Activated CD4-positive, alpha-beta T cell treated with anti-CD3 and anti-CD28 coated beads, Interleukin-2, amount 50 U/mL, for 24 hours (primary cell): ENCODE measurements at places on chromosomes 1 and 21.

DNA sequence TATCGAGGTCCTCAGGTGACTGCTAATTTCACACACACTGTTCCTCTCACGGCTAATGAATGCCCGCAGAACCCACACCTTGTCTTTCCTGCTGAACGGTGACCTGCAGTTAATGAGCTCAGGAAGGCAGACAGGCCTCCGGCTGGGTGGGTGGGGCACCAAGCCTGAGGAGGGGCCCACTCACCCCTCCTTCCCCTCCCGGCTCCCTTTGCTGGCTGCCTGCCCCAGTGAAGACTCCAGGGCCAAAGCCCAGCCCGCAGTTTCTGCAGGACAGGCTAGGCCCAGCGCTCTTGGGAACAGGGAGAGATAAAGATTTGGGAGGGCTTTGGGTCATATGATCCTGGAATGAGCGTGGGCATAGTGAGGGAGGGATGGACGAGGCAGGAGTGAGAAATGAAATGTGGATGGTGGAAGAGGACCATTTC, 26.4 kb downstream of the FOXO6 start:
- no peak for DNase-seq

DNA sequence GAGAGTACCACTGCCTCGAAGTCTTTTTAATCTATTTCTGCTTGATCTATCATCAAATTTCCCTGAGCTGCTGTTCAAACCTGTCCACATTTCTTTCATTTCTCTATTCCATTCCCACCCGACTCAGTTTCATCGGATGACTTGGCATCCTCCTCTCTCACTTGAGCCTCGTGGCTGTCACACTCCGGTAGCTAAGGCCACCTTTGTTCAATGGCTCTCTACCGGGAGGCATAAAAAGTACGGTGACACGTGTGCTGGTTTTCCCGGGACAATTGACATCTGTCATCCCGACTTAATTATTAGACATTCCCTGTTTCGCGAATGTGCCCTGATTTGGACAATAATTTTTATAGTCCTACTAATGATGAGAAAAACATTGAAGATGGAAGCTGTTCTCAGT, 22.6 kb downstream of the MIS18A start:
- no peak for DNase-seq

DNA sequence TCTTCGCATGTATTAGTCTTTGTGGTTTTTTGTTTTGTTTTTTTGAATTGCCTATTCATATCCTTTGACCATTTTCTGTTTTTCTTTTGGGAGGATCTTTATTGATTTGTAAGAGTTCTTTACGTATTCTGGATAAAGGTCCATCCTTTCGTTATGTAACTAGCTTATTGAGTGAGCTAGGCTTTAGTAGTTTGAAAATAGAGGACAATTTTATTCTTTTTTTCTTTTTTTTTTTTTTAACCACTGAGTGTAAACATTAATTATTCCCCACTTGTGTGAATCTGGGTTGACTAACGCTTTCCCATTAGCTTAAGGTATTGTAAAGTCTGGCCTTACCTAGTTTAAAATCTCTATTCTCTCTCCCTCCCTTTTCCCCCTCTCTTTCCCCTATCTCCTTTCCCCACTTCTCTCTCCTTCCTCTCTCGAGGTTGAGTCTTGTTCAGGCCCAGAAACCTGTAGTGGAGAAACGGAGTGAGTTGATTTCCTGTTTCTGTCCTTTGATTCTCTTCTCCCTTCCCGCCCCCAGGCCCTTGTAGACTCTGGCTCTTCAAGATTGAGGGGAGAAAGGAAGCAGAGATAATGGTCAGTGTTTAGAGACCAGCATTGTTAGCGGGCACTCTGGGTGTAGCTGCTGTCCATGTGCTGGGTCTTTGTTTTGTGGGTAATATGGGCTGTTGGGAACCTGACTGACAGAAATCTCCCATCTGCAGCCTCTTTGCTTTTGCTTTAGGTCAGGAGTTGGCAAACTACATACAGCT, 1.5 kb downstream of the MORC3 start:
- DNase-seq: no peak

DNA sequence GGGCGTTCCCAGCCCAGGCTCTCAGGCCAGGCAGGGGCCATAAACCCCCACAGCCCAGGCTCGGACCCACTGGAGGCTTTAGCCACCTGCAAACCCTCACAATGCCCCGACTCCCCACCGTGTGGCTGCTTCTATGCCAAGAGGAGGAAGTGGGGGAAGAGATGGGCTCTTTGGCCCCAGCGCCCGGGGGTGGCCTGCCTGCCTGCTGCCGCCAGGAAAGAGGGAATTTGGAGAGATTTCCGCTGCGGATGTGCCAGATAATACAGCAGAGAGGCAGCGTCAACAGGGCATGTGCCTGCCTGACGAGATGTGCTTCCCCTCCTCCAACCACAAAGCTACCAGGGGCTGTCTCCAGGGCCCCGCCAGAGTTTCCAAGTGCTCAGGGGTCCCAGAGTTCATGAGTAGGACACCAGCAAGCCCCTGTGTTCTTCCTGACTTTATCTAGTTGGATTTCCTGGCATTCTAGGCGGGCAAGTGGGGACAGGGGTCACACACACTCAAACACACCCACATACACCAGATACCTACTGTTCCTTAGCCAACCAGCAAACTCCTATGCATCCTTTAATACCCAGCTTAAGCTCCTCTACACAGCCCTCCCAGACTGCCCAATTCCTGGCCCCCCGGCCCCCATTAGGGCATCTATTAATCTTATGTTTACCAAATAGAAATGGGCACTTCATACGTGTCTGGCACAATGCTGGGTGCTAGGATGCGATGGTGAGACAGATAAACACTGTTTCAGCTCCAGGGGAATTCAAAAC, 14.1 kb downstream of the EPHA2 start:
- no peak for DNase-seq

GRCh38 chr1:21301794-21302440, 11.7 kb upstream of the ECE1 start:
- DNase-seq: no peak

DNA sequence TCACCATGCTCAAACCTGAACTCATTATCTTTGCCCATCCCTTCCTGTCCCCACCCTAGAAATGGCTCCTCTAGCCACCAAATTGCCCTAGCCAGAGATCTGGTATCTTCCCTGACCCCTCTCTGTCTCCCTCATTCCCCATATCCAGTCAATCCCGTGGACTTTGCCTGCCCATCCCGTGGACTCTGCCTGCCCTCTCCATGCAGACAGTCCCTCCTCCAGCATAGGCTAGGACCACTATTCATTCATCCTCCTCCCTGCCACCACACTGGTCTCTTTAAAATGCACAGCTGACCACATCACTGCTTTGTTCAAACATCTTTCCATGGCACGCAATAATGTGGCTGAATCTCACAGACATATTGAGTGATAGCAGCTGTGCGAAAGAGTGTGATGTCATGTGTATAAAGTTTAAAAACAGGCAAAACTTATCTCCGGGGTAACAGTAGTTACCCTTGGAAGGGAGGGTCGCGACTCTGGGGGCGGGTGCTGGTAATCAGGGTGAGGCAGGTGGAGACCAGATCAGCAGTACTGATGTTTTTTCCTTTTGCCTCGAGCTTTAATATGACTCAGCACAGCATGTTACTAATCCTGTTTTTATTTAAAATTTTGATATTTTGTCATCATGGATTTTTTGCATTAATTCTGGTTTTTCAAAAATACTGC, 4.8 kb upstream of the SLC2A1 start:
- DNase-seq: no peak

GRCh38 chr1:165161130-165161529, 195.4 kb downstream of the LMX1A start:
- no peak for DNase-seq

DNA sequence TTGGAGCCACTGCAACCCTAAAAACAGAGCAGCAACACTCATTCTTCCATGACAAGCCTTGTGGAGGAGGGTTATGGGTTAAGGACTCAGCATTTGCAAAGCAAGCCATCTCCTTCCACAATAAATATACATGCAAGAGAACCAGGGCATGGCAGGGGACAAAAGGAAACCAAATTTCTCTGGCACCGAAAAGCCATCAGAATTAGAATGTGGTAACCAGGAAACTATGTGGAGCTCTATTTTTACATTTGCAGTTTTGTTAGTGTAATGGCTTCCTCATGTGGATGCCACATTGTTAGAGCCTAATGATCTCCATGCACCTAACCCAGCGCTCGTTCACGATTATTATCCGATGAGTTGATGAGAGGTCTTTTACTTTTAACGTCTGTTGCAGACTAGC, 91.7 kb downstream of the NAV1 start:
- DNase-seq: no peak

- no peak for DNase-seq
Observed at GRCh38 chr1:161952607-161953172, 71.0 kb downstream of the OLFML2B start.

GRCh38 chr1:223219846-223220610, 77.0 kb upstream of the TLR5 start:
- no peak for DNase-seq

GRCh38 chr21:34520764-34521508, 8.9 kb upstream of the KCNE1 start:
- DNase-seq: no peak

GRCh38 chr1:168134642-168135041, 2.1 kb downstream of the GPR161 start:
- no peak for DNase-seq

DNA sequence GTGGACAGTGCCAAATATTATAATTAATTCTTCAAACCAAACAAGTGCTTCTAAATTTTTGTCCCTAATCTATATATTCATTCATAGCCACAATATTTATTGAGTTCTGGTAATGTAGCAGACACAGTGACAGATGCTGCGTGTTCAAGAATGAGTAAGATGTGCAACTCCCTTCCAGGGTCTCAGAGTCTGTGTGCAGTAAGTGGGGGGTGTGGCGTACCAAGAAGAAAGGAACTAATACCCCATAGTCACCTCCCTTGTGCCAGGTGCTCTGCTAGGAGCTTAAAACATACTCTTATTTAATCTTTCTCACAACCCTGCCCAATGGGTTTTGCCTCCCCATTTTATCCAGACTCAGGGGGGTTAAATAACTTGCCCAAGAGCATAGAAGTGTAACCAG, 358.7 kb downstream of the BARHL2 start:
- no peak for DNase-seq

GRCh38 chr1:178726545-178726944, 1.5 kb downstream of the RALGPS2 start:
- DNase-seq: no peak

- no peak for DNase-seq
Observed at GRCh38 chr1:47677241-47677940, 239.5 kb downstream of the FOXD2 start.

DNA sequence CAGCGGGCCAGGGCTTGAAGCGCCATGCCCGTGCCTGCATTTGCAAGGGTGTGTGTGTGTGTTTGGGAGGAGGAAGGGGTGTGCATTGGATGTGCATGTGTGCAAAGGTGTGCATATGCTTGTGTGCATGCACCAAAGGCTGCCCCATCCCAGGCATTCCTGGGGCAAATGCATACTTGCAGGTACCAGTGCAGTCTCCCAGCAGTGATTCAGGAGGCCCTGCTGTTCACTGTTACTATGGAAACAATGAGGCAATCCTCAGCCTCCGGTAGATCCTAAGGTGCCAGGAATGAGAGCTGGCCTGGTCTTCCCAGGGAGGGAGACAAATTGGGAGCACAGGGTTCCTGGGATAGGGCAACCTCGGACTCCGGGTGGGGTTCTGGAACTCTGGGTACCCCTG, 7.5 kb upstream of the FNDC5 start:
- no peak for DNase-seq

GRCh38 chr1:16116002-16116401, 39.9 kb downstream of the EPHA2 start:
- no peak for DNase-seq

GRCh38 chr1:24048205-24048869, 63.6 kb downstream of the MYOM3 start:
- no peak for DNase-seq

GRCh38 chr21:31580866-31581276, 78.6 kb upstream of the SOD1 start:
- peak; percentile 73 for DNase-seq

DNA sequence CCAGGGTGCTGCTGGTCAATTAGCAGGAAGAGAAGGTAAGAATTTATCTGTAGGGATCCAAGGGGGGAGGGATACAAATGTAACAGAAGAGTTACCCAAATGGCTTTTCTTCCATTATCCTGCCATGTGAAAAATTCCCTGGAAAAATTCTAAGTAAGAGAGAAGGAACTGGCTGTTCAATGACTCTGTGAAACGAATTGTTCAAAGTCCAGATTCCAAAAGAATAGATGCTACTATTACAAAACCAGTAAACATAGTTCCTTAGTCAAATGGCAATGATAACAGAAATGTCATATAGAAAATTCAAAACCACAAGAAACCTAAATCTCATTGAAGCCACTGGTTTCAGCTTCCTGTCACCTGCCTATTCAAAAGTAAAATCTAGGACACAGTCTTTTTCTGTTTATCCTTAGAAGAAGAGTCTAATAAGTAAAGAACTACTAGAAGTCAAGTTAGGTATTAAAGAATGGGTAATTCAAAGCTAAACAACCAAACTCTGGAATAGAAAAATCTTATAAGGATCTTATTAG, 102.6 kb downstream of the ZNF644 start:
- no peak for DNase-seq

- DNase-seq: no peak
Observed at GRCh38 chr1:213779228-213779627, 208.5 kb upstream of the PROX1 start.

GRCh38 chr1:246483569-246483933, 23.5 kb downstream of the SMYD3 start:
- DNase-seq: no peak

DNA sequence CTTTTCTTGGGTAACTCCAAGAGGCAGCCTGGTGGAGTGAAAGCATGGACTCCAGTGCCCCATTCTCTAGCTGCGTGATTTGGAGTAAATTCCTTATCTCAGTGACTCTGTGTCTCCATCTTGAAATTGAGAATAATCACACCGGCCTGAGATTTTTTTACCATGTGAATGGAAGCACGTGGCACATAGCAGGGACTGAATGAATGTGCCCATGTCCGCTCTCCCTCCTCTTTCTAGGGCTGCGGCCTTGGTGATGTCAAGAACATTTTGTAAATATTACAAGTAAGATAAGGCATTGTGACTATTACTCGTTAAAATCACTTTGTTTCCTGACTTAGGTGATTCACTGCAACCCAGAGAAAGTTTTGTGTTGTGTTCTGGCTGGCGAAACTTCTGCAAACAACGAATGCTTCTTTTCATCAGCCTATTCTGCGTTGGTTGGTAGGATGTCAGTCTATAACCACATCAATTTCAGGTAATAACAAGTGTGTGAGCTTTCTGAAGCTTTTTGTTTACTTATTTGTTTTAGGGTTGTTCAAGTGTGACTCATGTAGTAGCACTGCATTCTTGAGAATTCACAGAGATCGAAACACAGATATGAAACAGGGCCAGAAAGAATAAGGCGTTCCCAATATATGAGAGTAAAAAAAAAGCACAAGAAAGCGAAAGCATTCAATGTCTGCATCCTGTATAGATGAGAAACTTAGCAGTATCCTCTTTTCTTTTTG, 135.7 kb upstream of the SLC45A1 start:
- no peak for DNase-seq
